Fibroblast of the conjunctiva (primary cell): ENCODE measurements at places on chromosomes 3 and 15.

DNA sequence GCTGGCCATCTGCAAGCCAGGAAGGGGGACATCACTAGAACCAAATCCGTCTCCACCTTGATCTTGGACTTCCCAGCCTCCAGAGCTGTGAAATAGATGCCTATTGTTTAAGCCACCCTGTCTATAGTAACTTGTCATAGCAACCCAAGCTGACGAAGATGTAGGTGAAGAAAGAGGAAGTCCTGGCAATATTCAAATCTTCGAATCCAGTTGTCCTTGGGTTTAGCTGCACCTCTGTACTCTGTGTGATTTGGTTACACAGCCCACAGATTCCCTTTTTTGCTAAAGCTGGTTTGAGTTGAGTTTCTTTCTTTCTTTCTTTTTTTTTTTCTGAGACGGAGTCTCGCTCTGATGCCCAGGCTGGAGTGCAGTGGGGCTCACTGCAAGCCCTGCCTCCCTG, 68.0 kb upstream of the XCR1 start:
- DNase-seq: no peak

- no peak for DNase-seq
These were observed 45.7 kb upstream of the ADGRG7 start for GRCh38 chr3:100563652-100564211.

- no peak for DNase-seq
These were observed 16.6 kb downstream of the HMCES start for GRCh38 chr3:129295286-129295685.

DNA sequence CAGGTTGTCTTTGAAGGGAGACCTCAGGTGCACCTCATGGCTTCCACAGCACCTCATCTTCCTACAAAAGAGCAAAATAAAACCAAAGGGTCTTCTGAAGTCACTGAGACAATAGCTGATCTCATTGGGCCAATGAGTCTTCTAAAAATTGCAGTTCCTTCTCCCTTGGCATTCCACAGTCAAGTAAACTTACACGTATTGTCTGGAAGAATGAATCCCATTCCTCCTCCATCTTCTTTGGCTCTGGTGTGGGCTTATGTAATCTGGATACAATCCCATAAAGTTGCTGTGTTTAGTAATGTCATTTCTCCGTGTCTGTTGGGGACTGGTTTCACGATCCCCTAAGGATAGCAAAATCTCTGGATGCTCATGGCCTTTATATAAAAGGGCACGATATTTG, 85.5 kb upstream of the CGNL1 start:
- no peak for DNase-seq

- DNase-seq: no peak
These were observed 139.6 kb downstream of the CMSS1 start for GRCh38 chr3:99957151-99957796.

- DNase-seq: no peak
These were observed 494.9 kb upstream of the CCDC54 start for GRCh38 chr3:106882297-106882696.

GRCh38 chr3:81965696-81966095, 204.3 kb upstream of the GBE1 start:
- no peak for DNase-seq

DNA sequence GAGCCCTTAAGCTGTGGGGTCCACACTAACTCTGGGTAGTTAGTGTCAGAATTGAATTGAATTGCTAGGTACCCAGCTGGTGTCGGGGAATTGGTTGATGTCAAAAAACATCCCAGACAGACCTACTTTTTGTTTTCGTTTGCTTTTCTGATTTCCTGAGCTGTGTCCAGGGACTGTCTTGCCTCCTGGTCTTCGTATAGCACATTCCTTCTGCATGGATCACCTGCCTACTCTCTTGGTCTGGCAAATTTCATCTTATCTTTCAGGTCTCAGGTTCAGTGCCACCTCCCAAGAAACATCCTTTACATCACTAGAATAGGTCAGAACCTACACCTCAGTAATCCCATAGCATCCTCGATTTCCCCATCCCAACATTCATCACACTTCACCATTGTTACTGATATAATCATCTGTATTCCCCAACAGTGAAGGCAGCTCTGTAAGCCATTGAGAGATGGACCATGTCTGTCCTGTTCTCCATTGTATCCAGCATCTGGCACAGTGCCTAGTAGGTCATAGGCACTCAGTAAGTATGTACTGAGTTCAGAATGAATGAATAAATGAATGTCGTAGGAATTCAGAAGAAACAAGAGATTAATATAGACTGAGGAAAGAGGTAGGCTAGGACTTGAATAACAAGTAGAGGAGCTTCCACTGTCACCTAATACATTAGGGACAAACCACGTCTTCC, 81.2 kb downstream of the ANP32A start:
- DNase-seq: no peak

- no peak for DNase-seq
These were observed 200.8 kb upstream of the C2CD4B start for GRCh38 chr15:62365795-62366442.

DNA sequence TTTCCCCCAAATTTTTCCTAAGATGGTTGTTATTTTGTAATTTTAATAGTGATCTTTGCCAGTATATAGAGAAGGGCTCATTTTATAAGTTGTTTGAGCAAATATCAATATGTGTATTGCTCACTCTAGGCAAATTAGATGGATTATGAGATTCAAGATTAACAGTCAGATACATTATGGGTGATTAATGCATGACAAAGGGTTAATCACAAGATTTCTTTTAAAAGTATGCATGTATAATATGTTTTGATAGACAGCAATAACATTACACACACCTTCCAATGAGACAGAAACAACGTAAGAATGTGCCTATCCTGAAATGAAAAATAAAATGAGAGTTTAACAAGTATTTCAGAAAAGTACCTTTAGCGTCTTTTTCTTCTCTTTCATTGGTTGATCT, 547.6 kb upstream of the AGTR1 start:
- no peak for DNase-seq

DNA sequence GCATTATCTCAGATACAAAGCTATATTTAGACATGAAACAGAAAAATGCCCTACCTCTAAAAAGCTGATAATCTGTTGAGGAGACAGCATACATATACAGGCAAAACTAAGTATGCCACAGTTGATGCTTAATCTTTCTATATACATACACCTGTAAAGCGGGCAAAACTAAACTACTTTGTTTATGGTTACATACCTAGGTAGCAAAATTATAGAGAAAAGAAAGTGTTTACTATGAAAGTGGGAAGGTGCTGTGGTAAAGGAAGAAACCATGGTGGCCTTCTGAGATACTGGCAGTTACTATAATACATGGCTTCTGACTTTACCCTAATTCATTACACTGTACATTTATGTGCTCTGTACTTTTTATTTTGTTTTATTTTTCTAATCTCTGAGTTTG, 36.0 kb upstream of the NR1I2 start:
- no peak for DNase-seq

DNA sequence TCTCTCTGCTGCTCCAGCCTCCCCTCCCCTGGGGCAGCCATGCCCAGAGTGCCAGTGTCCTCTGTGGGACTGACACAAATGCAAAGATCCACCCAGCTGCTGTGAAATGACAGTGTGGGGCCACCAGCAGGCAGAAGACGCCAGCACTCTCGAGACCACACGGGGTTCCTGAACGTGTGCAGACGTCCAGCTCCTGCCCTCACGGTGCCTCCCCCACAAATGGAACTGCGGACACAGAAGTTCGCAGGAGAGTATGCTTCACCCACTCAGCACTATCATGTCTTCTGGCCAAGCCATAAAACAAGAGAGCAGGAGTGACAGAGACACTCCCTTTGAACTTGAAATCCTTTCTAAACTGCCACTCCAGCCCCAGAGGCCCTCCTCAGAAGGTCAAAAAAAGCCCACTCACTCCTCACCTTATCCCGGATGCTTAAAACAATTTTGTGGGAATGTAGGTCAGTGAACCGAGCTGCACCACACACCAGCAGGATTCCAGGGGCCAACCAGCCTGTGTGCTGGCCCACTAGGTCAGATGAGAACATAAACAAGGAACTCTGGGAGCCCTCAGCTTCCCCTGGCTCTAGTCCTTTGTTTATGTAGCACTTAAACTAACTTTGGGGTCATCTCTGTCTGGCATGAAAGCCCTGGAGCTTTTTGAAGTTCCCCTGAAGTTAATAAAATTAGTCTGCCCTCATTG, 112.6 kb downstream of the DNAJB8 start:
- DNase-seq: no peak

DNA sequence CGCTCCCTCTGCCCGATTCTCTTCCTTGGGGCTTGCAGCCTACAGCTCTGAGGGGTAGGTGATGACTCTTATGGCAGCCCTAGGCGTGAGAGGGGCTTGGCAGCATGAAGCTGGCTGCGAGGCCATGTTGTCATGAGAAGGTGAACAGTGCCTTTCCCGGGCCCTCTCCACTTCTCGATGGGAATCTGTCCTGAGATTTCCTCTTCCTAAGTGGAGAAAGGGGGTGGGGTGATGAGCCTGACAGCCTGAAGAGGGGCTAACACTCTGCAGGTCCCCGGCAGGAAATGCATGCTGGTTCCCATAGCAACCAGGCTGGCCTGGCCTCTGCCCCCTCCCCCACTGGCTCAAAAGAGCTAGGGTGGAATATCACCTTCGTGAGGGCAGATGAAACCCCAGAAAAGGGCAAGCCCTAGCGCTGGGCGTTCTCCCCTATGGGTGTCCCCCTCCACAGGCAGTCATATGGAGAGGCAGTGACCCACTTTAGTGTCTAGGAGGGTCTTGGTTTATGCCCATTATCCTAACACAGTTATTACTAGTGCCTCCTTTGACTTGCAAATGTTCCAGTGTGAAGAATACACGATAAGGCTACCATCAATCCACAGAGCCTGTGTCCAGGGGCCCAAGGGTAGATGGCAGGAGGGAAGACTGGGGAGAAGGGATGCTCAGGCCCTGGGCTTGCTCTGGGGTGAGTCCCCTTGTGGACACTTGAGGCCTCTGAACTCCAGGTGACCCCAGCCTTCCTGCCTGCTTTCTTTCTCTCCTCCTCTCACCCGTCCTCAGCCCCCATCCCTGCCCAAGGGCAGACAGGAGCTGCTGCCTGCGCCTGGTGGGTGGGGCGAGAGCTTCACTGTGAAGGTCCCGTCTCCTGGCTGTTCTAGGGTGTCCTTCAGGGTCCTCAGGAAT, 13.2 kb downstream of the EPHB3 start:
- DNase-seq: no peak

- no peak for DNase-seq
These were observed 295.8 kb upstream of the TBL1XR1 start for GRCh38 chr3:177493091-177493490.

DNA sequence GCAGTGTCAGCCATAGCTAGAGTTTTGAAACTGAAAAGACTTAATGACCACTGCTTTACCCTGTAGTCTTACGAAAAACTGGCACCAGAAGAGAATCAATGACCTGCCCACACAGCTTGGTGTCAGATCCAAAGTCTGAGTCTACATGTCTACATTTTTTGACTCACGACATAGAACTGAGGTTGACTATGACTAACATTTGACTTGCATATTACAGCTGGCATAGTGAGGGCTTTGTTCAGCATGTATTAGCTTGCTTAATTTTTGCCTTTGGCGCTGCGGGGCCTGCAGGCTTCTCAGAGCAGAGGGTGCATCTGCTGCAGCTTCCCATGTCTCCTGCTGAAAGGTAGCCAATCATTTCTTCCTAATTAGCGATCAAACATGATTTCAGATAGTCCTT, 167.0 kb downstream of the EBLN2 start:
- DNase-seq: no peak

- no peak for DNase-seq
These were observed at the start of gene PIGZ for GRCh38 chr3:196968233-196969133. PIGZ (minus strand) TSS chr3:196968833; CDS start chr3:196952031, 16,802 bp downstream.

- DNase-seq: no peak
These were observed 25.4 kb upstream of the RYK start for GRCh38 chr3:134276086-134276485.

DNA sequence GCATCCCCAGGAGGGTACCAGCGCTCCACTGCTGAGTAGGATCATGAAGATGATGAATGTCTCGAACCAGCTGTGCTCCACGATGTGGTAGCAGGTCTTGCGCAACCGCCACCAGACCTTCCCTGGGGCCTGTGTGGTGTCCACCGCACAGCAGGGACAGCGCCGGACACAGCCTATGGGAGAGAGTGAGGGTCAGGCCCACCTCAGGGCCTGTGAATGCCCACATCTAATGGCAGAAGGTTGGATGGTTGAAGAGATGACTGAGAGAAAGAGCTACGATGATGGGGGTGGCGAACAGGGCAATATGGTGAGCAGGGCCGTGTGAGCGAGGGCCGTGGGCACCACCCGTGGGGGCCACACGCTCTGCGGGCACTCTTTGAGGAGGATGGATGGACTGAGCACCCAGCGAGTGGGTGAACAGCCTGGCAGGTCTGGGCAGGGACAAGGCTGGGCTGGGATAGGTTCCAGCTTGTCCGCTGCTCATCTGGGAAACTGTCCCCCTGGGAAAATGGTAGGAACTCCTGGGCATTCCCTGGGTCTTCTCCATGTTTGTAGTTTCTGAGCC, 74.1 kb downstream of the SCN5A start:
- DNase-seq: no peak

- DNase-seq: no peak
These were observed 142.3 kb upstream of the RASGRP1 start for GRCh38 chr15:38706956-38707355.

GRCh38 chr15:42858999-42859789, 61.4 kb downstream of the TTBK2 start:
- DNase-seq: no peak

- no peak for DNase-seq
These were observed 161.3 kb downstream of the FBLN2 start for GRCh38 chr3:13710251-13710650.

GRCh38 chr3:37968813-37969595, 21.6 kb upstream of the VILL start:
- DNase-seq: no peak

- no peak for DNase-seq
These were observed 59.4 kb upstream of the TRPM1 start for GRCh38 chr15:31160740-31161495.

DNA sequence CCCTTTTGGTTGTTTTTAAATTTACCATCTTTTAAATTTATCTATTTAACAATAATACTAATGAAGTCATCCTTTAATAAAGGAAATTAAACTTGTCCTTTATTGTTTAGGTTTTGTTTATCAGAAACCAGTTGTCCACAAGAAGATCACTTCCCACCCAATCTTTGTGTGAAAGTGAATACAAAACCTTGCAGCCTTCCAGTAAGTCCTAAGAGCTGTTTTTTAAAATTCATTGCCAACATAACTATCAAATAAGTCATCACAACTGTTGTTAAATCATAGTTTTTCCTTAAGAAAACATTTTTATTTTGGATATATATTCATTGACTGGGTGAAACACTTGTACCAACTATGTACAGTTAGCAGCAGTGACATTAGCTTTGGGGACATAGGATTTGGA, 59.4 kb downstream of the CALML4 start:
- no peak for DNase-seq
